NCI-H1930 (cell line): ENCODE measurements at places on chromosomes 12 and 14.
A peak's percentile ranks its signal among the peaks of the same experiment; 100 is the strongest.

DNA sequence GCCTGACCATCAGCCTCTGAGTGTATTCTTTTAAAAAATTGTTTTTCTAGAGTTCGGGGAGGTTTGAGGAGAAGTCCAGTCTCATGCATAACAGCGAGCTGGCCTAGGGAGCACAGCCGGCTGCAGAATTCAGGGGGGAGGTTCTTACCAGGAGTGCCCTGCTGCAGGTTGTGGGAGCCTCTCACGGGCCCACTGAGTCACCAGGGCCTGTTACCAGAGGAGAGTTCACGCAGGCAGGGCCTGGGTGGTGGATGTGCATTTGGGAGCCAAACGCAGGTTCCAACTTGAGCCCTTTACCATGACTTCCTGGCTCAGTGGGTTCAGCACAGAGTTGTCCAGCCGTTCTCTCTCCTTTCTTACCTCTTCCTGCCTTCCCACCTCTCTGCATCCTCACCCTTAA lies 14.4 kb downstream of the CD9 start:
- DNase-seq, result no peak

DNA sequence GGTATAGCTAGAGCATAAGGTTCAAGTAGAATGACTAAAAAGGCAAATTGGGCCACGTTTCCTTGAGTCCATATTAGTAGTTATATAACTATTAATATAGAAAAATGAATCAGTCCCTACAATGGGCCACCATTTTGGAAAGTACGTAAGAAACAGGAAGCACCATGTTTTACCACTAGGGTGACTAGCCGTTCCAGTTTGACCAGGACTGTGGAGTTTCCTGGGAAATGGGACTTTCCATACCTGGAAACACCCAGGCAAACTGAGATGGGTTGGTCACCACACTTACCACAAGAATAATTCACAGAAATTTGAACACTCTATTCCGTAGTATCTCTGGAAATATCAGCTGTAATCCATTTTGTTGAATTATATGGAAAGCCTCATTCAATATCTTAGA lies 2.1 kb upstream of the MAGOHB start:
- DNase-seq, result no peak

DNA sequence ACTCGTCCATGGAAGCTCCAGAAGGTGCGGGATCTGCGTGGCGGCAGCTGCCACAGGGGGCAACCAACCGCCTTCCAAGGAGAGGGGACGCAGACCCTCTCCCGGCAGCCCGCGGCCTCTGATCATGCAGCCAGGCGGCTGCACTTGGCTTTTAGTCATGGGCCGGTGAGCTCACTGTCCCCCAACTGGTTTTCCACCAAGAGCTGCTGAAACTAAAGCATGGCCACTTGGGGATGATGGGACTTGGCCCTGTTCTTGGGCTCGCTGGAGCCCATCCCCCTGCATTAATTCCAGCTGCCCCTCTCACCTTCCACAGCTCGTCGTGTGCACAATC lies 39.1 kb downstream of the CCDC85C start:
- DNase-seq, result no peak

DNA sequence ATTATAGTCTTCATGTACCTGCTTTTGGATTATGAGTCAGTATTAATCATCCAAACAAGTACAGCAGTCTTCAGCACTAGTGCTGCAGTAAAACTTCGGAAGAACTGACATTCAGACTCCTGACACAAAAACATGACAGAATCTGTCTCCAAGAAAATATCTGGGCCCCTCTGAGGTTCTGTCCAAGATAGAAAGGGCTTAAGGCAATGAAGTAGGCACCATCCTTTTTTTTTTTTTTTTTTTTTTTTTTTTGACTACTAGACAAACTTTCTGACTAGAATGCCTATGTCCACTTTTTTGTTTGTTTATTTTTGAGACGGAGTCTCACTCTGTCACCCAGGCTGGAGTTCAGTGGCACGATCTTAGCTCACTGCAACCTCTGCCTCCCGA lies 112.5 kb downstream of the MED13L start:
- no peak for DNase-seq

DNA sequence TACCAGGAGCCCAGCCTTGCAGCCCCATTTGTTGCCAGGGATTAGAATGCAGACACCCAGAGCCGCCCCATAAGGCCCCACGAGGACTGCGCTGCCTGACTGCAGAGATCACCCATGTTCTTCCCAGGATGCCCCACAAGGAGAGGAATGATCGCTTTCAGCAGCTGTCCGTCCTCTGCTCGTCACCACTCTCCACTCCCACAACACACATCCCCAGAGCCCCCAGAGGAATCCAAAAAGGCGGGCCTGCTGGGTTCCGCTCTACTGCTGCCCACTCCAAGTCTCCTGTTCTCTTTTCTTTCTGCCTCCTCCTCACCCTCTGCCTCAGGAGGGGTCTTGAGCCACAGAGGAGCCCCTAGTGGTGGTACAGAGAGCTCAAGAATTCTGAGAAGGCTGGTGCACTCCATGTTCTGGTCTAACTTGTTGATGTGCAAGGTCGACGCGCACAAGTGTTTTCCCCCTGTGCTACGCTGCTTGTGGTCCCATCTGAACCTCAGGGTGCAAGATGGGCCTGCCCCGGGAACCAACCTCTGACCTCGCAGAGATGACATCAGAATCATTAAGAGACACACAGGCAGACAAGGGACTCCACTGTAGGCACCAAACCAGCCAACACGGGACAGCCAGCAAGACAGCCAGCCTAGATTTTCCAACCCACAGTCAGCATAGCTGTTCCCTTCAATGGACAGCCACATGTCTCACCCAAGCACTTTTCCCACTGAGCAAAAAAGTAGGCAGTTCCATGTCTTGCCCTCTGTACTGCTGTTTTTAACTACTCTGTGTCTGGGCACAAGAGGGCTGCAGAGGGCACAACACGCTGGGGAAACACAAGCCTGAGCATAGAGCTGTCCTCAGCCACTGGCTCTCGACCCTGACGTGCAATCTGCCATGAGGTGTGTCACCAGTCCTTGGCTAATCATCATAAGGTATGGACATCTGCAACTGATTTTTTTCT lies 29.9 kb downstream of the PXN start:
- no peak for DNase-seq

DNA sequence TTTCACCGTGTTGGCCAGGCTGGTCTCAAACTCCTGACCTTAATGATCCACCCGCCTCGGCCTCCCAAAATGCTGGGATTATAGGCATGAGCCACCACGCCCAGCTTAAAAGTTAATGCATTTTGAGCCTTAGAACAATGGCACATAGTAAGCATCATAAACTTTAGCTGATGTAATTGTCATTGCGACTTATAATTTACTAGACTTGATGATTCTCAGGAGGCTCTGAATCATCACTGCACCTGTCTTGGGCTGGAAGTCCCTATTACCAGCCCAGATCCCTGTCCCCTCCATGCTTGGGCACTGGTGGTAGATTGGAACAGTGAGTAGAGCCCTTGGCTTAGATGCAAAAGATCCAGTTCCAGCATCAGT lies 26.1 kb downstream of the KMT5A start:
- no peak for DNase-seq

GRCh38 chr12:110742096-110742717 lies 484 bp downstream of the PPP1CC start:
- no peak for DNase-seq

GRCh38 chr12:23025372-23026016 lies 400.5 kb downstream of the ETNK1 start:
- DNase-seq, result no peak

DNA sequence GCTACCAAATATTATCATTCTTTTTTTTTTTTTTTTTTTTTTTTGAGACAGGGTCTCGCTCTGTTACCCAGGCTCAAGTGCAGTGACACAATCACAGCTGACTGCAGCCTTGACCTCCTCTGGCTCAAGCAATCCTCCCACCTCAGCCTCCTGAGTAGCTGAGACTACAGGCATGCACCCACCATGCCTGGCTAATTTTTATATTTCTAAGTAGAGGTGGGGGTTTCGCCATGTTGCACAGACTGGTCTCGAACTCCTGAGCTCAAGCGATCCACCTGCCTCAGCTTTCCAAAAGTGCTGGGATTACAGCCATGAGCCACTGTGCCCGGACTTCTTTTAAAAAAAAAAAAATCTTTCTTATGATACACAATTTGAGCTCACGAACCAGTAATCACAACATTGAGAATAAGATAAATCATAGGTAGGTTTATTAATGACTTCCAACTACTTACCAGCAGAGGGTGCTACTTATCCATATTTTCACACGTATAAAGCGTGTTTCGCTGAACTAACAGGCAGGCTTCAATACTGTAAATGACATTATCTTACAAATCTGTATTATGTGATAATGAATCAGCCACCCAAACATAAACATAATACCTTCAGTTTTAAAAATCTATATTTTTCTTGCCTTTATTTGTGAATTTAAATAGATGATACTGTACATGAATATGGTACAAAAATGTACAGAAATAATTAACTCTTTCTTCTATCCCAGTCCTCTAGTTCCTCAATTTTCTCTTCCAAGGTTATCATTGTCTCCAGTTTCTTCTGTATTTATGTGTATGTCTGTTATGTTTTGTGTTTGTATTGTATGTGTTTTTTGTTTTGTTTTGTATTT lies 42.5 kb upstream of the BCAT1 start:
- peak; percentile 25 for DNase-seq

- DNase-seq, result no peak
Measured at GRCh38 chr12:96190413-96191108, 3.6 kb upstream of the ELK3 start.

- no peak for DNase-seq
Measured at GRCh38 chr12:122951406-122951805, 14.9 kb downstream of the ABCB9 start.

DNA sequence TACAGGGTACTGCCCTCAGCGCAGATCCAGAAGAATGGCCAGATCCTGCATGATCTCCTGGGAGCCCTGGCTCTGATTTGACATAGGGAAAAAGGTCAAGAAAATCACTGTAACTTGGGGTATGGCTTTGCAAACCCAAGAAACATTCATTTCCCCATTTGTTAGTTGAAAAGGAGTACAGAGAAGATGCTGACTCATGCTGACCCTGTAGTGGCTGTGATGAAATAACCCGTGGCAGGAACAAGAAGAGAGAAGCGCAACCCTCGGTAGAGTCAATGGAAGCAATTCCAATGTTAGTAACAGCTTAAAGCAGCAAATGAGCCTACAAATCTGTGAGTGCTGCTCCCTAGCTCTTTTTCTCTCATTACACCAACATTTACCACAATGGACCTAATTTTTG lies 281.6 kb upstream of the NPAS3 start:
- no peak for DNase-seq

- DNase-seq, result no peak
Measured at GRCh38 chr12:92899386-92900001, 29.6 kb downstream of the EEA1 start.

- no peak for DNase-seq
Measured at GRCh38 chr12:66388517-66388916, 86.2 kb downstream of the HELB start.

DNA sequence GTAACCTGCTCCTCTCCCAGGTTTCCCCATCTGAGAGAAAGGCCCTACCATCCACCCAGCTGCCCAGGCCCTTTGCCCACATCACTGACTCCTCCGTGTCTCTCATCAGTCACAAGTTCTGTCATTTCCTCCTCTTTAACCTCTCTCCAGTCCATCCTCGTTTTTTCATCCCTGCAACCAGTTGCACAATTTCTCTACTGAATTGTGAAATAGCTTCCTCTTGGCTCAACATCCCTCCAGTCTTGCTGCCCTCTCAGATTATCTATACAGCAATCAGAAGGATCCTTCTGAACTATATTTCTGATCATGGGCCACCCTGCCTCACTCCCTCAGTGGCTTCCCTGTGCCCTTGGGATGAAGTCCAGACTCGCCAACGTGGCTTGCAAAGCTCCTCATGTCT lies 6.8 kb downstream of the FAM161B start:
- no peak for DNase-seq
